ENCODE measurements at places on chromosomes 2 and 18.

- no peak for DNase-seq
Measured at GRCh38 chr18:63980896-63981460, 11.1 kb downstream of the SERPINB8 start.

DNA sequence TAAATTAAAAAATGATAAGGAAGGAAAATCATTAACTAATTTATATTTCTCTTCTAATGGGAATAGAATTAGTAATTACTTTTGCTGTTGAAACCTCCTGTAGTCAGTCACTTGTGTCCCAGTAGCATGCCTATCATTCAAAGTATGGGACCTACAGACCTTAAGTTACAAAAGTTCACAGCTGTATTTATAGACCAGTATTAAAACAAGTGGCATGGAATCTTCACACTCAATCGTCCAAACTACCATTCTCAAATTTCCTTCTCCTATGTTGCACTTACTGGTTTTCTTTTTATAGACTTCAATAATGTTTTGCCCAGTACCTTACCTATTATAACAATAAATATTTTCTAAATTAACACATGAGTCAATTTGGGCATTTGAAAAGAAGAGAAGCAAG is 639.9 kb downstream of the ERBB4 start:
- DNase-seq, result no peak

DNA sequence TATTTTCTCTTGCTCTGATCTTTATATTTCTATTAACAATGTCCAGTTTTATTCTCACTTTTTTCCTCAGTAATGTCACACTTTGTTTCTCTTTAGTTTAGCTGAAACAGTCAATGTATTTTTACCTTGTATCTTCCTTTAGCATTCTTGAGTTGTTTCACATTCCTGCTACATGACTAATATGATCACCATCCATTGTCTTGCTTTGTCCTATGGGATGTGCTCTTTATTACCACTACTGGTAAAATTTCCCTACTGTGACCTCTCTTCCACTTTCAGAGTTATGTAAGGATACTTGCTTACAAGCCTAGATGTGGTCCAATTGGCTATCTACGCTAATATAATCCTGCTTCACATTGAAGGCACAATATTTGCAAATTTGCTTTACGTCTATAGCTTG is 457.9 kb downstream of the PIK3C3 start:
- DNase-seq, result no peak

- DNase-seq, result no peak
Measured at GRCh38 chr2:234829074-234829455, 122.8 kb upstream of the SH3BP4 start.

DNA sequence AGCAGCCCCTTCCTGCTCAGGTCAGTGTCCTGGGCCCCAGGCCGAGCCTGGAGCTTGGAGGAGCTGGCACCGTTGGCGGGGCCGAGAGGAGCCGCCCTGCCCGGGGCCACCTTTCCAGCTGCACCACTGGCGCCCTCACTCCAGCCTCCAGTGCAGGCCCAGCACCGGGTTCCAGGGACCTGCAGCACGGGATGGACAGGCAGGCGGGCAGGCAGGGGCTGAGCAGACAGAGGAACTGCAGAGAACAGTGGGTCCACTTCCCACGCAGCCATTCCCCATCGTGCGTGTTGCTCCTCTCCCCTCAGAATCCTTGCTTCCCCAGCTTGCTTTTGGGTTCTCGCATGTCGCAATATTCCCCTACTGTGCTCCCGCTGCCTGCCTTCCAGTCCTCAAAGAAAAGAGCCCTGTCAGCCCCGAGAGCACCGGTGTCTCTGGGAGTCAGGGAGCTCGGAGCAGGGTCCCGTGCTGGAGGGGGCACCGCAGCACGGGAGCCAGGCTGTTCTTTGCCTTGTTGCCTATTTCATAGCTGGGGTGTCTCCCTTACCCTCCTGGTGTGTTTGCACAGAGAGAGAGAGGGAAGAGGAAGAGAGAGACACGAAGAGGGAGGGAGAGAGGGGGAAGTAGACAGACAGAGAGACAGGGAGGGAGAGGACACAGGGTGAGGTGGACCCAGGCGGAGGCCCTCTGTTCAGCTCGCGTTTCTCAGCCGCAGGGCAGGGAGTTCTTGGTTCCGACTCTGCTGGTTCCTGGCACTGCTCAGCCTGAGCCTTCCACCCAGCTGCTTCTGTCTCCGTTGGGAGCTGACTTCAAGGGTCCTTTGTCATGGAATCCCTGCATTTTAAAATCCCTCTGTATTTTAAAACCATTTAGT is 126.0 kb downstream of the MBP start:
- DNase-seq, result no peak

DNA sequence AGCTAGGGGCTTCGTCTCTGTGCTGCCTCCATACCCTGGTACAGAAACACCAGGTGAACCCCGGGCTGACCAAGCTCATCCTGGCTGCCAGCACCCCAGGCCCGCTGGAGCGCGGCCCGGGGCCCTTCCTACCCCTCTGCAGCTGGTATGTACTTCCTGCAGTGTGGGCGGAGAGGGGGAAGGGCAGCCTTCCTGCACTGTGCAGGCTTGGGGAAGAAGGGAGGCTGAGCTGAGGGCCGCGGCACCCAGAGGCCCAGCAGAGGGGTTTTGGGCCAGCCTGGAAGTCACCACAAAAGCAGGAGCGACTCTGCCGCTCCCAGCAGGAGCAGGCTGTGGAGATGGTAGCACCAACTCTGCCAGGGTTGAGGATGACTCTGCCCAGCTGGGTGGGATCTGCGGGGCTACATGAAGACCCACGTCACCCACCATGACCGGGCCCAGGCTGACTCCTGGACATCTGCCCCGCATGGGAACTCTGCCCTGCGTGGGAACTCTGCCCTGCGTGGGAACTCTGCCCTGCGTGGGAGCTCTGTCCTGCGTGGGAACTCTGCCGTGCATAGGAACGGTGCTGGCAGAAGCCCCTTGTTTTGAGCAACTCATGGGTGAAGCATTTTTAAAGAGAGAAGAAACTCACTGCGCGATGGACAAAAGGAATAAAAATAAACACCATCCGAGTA is 273.3 kb downstream of the NDUFA10 start:
- no peak for DNase-seq

GRCh38 chr2:46999857-47000678 is 84.5 kb upstream of the MCFD2 start:
- no peak for DNase-seq

- DNase-seq, result peak; percentile 6
Measured at GRCh38 chr2:225920621-225921220, 521.2 kb downstream of the NYAP2 start.

- no peak for DNase-seq
Measured at GRCh38 chr2:218252509-218253231, 8.1 kb upstream of the GPBAR1 start.

DNA sequence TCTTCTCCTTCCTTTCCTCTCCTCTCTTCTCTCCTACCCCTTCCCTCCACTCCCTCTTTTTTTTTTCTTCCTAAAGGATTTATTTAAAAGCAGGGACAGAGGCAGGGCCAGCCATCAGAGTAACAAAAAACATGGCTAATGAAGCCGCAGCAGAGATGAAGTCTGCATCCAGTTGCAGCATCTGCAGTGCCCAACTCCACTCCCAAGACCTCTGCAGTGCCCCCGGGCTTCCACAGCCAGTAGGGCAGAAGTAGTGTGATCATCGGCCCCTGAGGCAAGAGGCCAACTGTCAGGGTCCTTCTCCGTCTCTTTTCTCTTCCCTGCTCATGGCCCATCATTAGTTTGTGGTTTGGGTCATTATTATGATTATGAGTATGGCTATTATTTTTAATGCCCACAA is 4.2 kb upstream of the EGR4 start:
- DNase-seq, result no peak

- DNase-seq, result no peak
Measured at GRCh38 chr18:59550174-59550516, 147.1 kb downstream of the CCBE1 start.

DNA sequence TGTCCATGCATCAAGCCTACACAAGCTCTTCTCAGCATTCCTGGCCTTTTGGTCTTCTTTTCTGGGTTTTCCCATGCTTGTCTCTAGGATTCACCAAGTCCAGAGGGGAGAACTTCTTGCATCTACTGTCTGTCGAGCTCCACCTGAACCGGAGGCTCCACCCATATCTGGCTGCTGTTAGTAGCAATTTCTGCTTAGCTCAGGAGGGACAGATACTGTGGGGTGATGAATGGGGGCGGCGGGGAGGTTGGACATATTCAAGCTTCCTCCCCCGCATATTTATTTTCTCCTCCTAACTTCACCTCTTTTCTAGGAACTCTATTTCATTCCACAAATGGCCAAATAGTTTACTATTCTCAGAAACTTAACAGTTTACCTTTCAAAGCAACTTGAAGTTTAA is 163.5 kb downstream of the PTH2R start:
- DNase-seq, result no peak

DNA sequence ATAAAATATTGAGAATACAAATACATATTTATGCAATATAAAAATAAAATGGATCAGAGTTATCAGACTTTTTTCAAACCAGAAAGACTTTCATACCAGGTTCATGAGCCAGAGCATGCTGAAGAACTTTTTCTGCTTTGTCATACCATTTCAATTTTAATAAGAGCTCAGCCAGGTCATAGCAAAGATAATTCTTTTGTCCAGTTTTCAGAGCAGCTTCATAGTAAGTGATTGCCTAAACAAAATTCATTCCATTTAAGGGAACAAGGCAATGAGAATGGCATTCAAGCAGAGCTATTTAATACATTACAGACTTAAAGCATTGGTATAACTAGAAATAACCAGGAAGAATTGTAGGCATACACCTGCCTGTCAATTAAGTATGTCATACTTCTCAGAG is 42.3 kb downstream of the TTC21B start:
- DNase-seq, result peak; percentile 56

GRCh38 chr2:180970016-180970415 is 10.4 kb upstream of the UBE2E3 start:
- DNase-seq, result no peak

GRCh38 chr18:35474884-35475283 is 22.9 kb downstream of the INO80C start:
- DNase-seq, result peak; percentile 56

DNA sequence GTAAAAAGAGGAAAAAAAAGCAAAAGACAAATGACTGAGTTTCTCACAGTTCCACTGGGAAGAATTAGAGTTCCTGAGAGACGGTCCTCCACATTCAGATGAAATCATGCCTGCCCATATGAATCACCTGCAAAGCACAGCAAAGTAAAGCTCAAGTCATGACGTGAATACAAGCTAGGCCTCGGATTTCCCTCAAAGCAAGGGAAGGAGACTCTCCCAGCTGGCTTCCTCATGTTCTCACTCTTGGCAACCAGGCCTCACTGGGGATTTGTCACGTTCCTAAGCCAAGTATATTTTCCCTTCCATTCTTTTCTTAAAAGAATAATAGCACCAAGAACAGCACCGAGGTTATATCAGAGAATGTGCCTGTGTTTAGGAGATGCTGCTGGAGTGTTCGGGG is 47.0 kb downstream of the CYP27C1 start:
- DNase-seq, result peak; percentile 73

DNA sequence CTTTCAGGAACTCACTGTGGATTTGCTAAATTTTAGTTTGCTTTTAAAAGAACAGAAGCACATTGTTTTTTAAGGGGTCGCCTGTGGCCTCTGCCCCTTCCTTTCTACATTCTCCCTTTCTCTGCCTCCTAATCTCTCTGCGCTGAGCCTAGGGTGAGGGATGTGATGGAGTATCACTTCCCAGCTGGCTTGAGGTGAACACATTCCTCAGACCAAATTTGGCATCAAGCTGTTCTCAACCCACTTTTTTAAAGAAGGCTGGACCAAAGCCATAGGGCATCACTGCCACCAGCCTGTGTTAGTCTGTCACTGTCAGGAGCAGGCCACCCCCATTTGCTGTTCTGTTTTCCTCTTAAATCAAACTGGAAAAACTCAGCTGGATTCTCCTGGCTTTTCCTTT is 27.4 kb downstream of the EIF4E2 start:
- DNase-seq, result no peak

DNA sequence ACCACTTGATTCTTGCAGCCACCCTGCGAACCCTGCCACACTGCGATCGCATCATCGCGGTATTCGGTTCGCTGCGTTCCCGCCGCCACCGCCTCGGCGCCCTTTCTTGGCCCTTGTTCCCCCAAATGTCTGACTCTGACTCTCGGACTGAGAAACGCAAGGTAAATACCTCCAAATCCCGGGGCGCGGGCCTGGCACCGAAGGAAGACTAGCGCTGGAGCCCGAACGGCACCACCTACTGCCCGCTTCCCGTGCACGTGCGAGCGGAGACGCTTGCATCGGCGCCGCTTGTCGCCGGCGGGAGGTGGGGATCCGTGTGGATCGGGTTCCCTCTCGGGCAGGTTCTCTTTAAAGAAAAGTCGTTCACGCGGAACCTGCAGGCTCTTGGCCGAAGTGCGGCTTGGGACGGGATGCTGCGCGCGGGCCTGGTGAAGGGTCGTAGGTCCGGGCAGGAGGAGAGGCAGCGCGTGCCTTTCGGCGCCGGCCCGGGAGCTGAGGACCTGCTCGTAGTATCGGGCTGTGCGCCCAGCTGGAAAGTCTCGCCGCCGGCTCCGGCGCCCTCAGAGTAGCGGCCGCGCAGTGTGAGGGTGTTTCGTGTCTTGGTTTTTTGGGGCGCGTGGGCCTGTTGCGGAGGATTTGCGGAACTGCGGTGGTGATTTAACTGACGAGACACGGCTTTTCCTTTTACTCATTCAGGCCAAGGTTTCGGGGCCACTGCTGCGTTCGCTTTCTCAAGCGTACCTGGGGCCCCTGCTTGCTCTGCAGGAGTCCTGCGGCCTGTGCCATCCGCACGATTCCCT is 514 bp downstream of the BCL2L11 start:
- DNase-seq, result peak; percentile 26

GRCh38 chr2:126725580-126725979 is 69.6 kb downstream of the GYPC start:
- no peak for DNase-seq

GRCh38 chr18:44700652-44701051 is 20.0 kb downstream of the SETBP1 start:
- DNase-seq, result no peak

DNA sequence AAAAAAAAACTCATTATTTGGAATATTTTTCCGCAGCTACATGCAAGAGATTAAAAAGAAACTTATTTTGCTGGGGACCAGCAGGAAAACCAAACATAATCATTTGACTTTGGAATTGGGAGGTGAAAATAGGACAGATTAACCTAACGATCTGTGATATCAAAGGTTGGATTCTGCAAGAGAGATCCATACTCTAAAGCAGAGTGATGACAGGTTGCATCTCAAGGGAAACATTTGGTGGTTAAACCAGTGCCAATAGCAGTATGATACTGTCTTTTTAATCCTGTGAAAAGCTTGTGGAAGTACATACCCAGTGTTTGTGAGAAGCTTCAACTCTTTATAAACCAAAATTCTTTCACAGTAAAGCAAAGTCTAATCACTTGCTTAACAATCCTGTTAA is 5.3 kb upstream of the IKZF2 start:
- no peak for DNase-seq

Data from amniotic epithelial cell (primary cell).